ENCODE measurements at places on chromosomes 3 and 15.

DNA sequence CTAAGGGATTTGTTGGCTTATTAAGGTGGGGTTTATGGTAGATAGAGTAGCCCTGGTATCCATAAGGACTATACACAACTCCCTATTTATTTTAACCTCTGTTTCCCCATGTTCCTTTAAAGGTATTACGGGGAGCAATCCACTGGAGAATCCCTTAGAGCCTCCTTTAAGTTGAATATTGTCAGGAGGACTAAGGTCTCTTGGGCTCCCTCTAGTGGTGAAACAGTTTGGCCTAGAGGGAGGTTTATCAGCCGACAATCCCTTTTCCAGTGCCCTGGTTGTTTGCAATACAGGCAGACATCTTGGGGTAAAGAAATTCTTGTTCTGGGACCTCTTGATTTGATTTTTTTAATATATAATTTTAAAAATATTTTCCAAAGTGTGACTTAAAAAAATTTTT is 12.9 kb downstream of the OPA1 start:
- DNase-seq: peak; percentile 71

GRCh38 chr3:67384760-67385397 is 269.5 kb downstream of the SUCLG2 start:
- peak; percentile 63 for DNase-seq

DNA sequence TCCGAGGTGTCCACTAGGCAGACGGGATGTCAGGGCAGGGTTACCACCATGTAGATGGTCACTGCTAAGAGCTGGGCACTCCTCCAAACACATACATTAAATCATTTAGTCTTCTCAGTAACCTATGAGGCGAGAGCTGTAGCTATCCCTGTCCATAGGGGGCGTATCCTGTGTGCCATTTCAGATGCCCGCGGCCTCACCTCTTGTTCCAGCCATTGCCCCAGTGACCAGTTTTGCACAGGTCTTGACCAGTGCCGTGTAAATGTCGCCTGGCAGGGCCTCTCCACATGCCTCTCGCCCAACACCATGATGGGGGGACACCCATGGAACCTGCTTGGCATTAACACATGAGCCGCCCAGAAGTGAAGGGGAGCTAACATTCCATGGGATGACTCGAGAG is 20.8 kb upstream of the SRP14 start:
- DNase-seq: no peak

GRCh38 chr15:74461847-74462511 is 1.0 kb upstream of the UBL7 start:
- no peak for DNase-seq

GRCh38 chr3:46922871-46923558 is 45.5 kb downstream of the PTH1R start:
- no peak for DNase-seq

DNA sequence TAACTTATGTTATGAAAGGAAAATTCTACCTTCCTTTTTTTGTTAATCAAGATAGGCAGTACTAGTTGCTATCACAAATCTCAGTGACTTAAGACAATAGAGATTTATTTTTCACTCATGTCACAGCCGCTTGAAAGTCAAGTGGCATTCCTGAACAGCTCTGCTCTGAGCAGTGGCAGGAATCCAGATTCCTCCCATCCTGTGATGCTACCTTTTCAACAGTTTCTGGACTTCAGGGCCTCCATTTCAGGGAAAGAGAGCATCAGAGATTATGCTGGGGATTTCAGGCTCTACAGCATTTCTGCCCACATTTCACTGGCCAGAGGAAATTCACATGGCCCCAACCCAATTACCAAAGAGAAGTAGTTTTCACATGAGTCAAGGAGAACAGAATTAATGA is 83.4 kb downstream of the IL1RAP start:
- no peak for DNase-seq

GRCh38 chr3:32381922-32382321 is 9.7 kb upstream of the CMTM7 start:
- no peak for DNase-seq

GRCh38 chr3:23648996-23649395 is 156.8 kb upstream of the UBE2E1 start:
- DNase-seq: no peak

DNA sequence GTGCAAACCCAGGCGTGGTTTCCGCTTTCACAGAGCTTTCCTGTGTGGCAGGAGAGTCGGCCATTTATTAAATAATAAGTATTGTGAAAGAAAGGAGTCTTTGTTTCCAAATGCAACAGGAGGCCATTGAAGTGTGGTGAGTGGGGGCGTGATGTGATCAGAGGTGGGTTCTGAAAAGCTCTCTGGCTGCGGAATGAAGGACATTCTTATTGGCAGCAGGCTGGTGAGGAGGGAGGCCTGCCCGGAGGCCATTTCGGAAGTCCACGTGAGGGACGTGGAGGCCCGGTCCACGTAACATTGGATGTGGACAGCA is 11.1 kb downstream of the ARNT2 start:
- no peak for DNase-seq

DNA sequence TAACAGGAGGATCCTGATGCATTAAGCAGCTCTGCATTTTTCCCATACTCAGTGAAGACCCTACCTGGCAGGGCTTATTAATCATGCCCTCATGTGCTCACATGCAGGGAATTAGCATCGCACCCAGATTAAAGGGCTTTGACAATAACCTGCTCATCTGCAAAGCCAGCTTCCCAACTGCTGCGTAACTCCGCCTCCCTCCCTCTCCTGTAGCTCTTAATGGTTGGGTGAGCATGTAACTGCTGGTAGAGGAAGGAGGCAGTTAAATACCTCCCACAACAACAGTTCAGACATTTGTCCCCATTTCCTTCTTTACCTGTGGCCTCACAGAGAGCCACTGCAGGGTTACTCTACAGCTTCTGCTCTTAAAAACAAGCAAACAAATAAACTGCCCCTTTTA is 203.6 kb upstream of the WNT5A start:
- no peak for DNase-seq

DNA sequence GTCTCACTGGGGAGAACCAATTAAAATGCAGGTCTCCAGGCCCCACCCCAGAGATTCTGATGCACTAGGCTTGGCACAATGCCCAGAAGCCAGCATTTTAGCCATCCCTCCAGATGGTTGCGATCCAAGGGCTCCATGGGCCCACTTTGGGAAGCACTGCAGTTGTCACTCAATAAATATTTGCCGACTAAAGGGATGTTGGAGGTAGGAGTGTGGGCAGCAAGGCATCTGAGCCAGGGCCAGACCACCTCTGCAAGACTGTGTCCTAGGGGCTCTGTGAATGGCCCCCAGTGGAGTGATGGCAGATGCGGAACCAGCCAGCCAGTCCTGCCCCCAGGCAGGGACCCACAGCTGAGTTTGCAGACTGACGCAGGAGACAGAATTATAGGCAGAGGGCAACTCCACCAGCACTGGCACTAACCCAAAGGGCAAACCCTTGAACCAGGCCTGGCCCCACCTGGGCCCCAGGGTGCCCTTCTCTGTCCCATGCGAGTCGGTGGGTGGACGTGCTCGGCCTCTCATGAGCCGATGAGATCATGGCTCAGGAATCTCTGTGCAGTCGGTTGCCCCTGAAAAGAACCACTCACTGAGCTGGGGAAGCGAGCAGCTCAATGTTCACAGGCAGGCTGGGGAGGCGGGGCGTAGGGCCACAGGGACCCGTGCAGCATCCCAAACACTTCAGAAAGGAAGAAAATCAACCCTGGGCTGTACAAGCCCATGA is 49.7 kb downstream of the SEMA5B start:
- no peak for DNase-seq

- no peak for DNase-seq
These were observed 268.8 kb upstream of the ARHGEF26 start for GRCh38 chr3:153852355-153852754.

DNA sequence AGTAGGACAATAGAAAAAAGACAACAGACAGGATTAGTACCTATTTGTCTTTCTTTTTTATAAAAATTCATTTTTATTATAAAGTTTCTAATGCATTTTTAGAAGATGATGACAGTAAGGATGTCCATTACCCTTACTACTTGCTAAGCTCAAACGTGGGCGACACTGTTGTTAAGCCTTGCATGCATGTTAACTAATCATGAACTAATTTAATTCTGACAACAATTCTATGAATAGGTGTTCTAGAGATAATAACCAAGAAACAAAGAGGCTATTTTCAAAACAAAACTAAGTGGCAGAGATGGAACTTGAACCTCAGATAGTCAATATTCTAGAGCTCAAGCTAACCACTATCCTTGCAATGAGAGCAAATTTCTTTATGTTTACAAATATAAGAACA is 247.9 kb downstream of the GBE1 start:
- DNase-seq: no peak

DNA sequence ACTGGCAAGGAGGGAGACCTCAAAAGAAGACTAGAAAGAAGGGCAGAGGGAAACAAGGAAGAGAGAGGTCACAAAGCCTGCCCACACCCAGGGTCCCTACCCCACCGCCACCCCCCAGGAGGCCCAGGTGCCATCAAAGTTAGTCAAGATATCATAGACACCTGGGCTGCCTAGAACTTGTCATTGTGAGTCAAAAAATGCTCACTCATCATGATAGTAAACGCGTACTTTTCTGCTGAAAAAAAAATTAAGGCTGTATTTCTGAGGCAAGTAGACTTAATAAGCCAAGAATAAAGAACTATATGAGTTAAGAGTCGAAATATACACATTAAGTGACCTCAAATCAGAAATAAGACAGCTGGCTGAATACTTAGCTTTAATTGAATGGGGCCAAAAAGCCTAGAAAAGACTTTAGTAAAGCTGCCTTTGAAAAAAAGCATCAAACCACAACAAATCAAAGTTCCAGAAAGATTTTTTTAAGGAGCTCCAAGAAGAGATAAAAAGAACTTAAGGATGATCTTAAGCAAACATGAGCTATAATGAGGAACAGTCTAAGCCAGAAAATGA is 415.5 kb upstream of the PPP2R3A start:
- no peak for DNase-seq

DNA sequence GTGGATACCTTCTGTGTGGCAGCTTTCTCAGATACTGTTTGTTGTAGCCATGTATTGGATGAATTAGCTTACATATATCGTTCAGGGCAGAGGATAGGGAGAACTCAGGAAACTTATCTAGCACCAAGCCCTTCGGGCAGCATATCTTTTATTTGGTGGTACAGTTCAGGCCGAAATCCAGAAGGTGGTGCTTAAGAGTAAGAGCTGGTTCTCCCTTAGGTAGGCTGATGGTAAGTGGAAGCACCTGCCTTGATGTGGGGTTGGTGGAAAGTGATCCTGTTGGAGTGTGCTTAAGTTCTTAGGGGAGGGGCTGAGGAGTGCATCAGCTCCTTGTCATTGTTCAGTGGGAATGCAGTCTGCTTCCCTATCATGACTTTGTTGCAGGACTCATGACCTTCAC is 187.5 kb downstream of the DOCK3 start:
- no peak for DNase-seq

DNA sequence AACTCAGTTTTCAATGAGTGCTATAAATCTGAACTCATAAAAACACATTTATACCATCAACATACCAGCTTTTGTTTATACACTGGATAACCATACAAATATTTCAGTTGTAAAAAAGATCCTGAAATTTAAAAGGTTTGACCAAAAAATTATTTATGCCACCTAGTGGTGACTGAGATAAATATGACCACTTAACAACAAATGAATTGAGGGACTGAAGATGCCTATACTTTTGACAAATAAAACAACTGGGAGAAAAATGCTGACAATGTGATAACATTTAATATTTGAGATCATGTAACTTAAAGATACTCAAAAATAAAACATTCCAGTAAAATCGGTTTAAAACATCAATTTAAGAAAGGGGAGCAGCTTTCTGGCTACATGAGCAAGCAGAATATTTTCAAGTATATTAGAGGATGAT is 30.4 kb downstream of the ATG3 start:
- DNase-seq: peak; percentile 72

- no peak for DNase-seq
These were observed 43.4 kb downstream of the PXYLP1 start for GRCh38 chr3:141275032-141275422.

GRCh38 chr3:133380481-133381225 is 19.2 kb upstream of the BFSP2 start:
- no peak for DNase-seq

DNA sequence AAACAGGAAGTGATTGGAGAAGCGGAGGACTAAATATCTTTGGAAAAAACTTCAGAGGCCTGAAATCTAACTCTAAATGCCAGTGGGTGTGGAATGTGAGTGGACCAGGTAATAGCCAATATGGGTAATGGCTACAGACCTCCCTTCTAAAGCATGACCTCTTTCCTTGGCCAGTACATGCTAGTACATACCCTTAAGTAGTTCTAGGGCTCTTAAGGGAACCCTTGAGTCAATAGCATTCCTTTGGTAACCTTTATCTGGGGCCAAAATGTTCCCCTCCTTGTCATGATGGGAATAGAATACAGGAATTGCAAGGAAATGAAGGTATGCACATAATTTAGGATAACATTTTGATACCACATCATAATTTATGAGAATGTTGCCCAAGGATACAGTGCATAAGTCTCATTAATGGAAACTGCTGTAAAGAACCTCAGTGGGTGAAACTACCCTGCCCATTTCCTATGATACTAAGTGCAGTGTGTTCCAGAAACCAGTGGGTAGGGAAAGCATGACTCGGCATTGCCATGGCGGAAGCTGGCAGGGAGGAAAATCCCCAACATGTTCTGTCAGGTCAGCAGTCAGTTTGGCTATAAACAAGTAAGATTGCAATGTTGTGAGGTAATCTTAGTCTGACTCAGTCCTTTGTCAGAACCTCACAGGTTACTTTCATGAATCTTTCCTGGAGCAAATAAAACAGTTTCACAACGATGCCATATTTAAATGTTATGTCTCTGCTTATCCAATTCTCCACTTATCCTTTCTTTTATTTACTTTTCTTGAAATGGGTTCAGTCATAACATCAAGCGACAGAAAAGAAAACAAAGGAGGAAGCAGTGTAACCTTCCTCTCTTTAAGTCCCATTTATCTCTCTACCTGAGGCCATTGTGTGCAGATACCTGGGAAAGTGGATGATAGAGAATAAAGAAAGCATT is 23.5 kb upstream of the RAP2B start:
- DNase-seq: no peak

DNA sequence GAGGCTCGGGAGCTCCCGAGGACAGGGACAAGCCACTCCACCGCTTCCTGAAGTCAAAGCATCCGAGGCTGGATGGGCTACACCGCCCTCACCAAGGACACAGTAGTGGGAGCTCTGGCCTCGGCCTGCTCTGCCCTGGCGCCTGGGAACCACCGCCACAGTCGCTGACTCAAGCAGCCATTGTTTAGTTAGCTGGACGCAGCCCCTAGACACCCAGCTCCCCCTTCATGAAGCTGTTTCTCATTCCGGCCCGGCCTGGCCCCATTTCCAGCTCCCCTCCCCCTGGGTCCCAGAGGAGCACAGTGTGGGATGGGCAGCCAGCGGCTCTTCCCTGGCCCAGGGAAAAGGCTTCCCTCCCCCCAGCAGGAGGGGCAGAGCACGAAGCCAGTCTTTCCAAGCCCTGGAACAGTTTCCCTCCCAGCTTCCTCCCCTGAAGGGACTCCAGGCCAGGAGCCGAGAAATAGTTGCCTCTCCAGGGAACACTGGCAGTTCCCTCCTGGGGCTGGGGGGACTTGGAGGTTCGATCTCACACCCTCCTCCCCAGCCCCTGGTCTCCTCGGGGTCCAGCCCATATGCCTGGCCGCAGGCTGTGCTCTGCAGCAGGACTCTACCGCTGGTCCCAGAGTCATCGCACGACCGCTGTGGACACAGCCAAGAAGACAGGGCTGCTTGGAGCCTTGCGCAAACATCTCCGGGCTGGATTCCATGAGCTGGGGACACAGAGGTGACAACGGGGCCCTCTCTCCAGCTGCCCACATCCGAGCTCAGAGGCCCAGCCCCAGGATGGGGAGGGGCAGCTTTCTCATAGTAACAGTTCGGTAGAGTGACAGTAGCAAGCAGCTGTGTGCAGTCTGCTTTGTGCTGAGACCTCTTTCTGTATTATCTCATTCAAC is 10.0 kb downstream of the PLXND1 start:
- peak; percentile 98 for DNase-seq
